ENCODE measurements at places on chromosomes 7 and 10.

DNA sequence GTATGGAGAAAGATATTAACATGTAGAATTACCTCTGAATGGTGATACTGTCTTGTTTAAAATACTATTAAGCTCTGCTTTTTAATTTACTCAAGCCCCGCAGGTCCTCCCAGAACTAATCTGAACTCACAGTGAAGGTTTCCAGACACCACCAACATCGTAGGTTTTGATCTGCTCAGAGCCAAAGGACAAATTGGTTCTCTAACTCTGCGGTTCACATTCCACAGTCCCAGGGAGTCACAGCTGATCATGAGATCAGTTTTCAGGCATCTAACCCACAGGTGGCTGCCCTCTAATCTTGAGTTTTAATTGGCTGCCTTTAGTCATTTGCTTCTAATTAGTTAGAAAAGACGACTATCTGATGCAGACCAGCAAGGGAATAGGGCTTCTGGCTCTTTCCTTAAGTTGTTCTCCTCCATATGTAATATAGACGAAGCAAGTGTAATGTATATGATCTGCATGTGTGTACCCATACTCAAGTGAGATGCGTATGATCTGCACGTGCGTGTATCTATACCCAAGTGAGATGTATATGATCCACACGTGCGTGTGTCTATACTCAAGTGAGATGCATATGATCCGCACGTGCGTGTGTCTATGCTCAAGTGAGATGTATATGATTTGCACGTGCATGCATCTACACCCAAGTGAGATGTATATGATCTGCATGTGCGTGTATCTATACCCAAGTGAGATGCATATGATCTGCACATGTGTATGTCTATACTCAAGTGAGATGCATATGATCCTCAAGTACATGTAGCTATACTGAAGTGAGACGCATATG, 331.5 kb upstream of the NPVF start:
- DNase-seq, result no peak

GRCh38 chr10:11286261-11286852, 268.7 kb downstream of the CELF2 start:
- DNase-seq, result no peak

DNA sequence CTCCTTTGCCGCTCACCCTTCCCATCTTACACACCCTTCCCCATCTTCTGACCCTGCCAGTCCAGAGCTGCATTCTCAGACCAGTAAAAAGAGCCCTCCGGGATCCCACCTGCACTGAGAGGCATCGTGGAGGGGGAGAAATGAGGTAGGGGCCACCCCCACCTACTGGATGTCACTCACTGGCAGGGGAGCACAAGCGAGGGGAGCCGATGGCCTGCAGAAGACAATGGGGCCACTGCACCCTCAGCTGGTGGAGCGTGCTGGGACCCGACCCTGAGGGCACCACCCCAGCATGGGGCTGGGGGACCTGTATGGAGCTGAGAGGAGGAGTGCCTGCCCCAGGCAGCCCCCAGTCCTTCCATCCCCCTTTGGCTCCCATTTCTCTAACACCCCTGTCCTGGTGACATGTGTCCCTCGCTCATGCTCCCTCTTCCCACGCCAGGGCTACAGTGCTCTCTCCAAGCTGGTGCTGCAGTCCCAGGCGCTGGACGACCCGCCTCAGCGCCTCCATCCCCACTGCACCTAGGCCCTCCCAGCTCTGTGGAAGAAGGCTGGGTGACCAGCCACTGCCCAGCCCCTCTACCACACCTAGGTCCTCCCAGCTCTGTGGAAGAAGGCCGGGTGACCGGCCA, 49.8 kb downstream of the RASGEF1A start:
- DNase-seq, result no peak

DNA sequence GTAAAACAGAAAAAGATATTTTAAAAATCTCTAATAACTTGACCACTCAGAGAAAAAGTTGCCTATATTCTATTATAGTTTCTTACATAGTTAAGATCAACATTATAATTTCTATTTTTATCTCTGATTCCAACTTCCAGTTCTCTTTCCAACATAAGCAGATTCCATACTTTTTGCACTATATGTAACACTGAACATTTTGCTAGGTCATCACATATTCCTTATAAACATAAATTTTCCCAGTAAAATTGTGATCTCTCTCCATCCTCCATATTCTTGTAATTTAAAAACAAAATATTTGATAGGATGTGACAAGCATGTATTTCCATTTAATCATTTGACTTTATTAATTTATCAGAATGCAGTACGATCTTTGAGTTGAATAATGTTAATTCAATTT, 170.4 kb upstream of the THSD7A start:
- no peak for DNase-seq

DNA sequence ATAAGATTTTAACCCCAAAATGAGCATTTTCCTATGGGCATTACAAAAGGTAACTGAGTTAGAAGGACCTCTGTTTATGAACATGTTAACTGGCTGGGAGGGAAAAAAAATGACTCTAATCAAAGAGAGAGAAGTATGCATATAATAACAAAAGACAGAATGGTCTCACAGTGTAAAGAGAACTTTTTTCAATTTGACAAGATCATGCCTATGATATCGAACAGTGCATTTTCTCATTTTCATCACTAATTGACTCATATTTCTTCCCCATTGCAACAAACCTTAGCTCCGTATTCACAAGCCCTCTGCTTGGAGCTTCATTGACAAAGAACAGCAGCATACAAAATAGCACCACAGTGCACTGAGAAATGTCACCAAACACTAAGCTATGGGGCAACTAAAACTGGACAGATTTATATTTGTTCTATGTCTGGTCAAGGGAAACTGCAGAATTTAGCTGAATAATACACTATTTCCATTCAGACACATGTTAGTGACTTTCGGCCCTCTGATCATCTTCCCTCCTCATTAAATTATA, 45.6 kb downstream of the SMURF1 start:
- DNase-seq, result no peak

DNA sequence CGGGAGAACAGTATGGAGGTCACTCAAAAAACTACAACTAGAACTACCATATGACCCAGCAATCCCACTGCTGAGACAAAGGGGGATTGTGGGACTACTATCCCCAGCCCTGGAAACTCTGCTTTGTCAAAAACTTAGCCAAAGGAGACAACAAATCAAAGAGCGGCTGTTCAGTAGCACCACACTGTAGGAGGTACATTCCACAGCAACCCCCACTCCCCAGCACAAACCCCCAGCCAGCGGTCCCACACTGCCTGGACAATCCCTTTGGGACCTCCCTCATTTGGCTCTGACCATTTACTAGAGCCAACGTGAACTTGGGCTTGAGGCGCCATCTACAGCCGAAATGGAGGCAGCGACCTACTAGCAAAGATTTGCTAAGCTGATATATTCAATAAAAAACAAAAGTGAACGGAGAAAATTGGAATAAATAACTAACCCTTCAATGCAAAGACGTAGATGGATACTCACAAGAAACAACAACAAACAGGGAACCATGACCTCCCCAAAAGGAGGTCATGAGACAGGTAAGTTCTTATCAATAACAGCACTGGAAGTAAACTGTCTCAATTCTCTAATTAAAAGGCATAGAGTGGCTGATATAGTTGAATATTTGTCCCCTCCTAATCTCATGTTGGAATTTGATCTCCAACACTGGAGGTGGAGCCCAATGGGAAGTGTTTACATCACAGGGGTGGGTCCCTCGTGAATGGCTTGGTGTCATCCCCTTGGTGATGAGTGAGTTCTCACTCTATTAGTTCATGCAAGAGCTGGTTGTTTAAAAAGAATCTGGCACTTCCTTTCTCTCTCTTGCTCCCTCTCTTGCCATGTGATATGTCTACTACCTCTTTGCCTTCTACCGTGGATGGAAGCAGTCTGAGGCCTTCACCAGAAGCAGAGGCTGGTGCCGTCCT, 119.0 kb upstream of the KCNMA1 start:
- DNase-seq, result no peak

All from stimulated activated CD8-positive, alpha-beta memory T cell treated with anti-CD3 and anti-CD28 coated beads, Interleukin-2, amount 100 ng/mL, for 1 hour (primary cell).